ENCODE measurements at places on chromosomes 2 and 18.

- DNase-seq, result no peak
Measured at GRCh38 chr2:44929735-44930273, 11.7 kb upstream of the SIX3 start.

- DNase-seq, result no peak
Measured at GRCh38 chr2:156385242-156385641, 50.9 kb upstream of the GPD2 start.

DNA sequence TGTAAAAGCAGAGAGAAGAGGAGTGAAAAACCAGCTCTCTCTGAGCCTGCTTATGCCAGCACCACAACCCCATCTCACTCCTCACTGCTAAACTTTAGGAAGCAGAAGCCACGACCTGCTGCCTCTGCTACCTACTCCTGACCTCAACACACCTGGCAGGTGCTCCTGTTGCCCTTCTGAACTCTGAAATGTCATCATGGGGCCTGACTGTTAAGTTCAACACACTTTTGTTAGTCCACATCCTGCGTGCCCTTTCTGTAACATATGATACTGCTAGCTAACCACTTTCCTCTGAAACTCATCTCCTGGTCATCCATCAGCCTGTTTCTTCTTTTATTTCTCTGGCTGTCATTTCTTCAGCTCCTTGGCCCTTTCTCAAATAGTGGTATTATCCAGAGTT lies 118.1 kb downstream of the EPB41L3 start:
- no peak for DNase-seq

GRCh38 chr18:75211953-75212750 lies 1.6 kb downstream of the TSHZ1 start:
- DNase-seq, result no peak

DNA sequence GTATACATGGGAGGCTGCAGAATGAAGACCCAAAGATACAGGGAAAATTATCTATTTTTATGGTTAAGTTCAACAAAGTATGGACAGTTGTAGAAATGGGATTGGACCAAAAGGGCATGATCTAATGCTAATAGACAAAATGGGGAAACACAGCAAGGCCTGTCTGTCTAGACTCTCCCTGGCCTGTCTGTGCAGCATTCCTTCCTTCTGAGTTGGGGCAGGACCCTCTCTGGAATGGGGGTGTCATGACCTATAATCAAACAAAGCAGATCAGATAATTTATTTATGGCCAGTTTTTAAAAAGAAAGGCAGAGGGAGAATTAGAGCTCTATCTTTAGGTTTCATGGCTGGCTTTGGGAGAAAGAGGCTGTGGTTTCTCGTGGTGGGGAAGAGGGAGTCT lies 104.4 kb downstream of the CTIF start:
- DNase-seq, result no peak

- peak; percentile 72 for DNase-seq
Measured at GRCh38 chr2:19349911-19350677, 8.3 kb downstream of the OSR1 start.

- no peak for DNase-seq
Measured at GRCh38 chr2:7292154-7292691, 375.0 kb downstream of the RNF144A start.

- DNase-seq, result peak; percentile 39
Measured at GRCh38 chr18:45920367-45920766, 46.8 kb downstream of the EPG5 start.

- no peak for DNase-seq
Measured at GRCh38 chr2:84458551-84459017, 496 bp downstream of the SUCLG1 start.

DNA sequence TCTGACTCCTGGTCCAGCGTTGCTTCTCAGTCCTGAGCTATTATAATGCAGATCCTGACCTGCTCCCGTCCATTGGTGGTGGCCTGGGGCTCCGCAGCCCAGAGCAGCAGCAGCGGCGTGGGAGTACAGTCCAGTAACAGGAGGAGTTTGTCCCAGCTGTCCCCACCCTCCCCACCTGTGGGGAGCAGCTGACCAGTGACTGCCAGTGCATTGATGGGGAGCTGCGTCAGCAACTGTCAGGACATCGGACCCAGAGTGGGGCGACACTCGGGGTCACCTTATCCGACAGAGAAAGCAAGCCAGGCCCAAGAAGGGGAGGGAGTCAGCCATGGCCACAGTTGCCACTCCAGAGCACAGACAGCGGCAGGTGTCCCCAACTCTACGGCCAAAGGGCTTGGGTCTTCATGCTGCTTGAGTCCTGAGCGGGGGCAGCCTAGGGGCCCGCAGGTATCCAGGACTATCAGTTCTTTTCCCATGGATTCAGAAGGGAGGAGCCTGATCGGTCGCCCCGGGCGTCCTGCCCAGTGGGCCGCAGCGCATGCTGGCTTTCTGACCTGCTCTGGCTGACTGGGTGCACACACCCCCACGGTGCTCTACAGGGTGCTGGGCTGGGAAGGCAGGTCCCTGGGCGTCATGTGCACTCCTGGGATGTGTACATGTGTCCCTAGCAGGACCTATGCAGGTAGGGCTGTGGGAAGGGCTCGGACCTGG lies 29.7 kb downstream of the DNMT3A start:
- DNase-seq, result no peak

GRCh38 chr18:42525905-42526304 lies 570.9 kb downstream of the PIK3C3 start:
- DNase-seq, result no peak

- DNase-seq, result no peak
Measured at GRCh38 chr2:37648331-37649011, 23.0 kb downstream of the CDC42EP3 start.

DNA sequence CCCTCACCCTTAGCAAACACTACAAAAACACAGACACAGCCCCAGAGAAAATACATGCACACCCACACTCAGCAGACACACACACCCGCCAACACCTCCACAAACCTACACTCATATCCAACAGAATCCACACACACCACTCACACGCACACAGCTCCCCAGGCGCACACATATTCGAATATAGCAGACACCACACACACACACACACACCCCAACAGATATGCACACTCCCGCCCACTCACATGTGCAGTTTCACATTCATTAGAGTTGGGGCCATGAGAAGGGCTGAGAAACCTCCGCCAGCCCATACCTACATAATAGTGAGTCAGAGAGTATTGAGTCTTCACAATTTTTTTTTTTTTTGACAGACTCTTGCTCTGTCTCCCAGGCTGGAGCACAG lies 29.4 kb upstream of the NOTO start:
- no peak for DNase-seq

GRCh38 chr18:45127405-45127804 lies 446.7 kb downstream of the SETBP1 start:
- no peak for DNase-seq

- DNase-seq, result no peak
Measured at GRCh38 chr2:226905718-226906117, 69.9 kb downstream of the RHBDD1 start.

DNA sequence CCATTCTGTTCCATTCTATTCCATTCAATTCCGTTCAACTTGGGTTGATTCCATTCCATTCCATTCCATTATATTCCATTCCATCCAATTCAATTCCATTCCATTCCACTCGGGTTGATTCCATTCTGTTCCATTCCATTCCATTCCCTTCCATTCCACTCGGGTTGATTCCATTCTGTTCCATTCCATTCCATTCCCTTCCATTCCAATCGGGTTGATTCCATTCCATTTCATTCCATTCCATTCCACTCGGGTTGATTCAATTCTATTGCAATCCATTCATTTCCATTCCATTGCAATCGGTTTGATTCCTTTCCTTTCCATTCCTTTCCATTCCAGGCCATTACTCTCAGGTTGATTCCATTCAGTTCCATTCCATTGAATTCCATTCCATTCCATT lies 1138.4 kb downstream of the RPIA start:
- no peak for DNase-seq

GRCh38 chr2:86825693-86826381 lies 35.1 kb upstream of the CD8A start:
- no peak for DNase-seq

GRCh38 chr18:36108601-36109000 lies 20.5 kb downstream of the SLC39A6 start:
- no peak for DNase-seq

DNA sequence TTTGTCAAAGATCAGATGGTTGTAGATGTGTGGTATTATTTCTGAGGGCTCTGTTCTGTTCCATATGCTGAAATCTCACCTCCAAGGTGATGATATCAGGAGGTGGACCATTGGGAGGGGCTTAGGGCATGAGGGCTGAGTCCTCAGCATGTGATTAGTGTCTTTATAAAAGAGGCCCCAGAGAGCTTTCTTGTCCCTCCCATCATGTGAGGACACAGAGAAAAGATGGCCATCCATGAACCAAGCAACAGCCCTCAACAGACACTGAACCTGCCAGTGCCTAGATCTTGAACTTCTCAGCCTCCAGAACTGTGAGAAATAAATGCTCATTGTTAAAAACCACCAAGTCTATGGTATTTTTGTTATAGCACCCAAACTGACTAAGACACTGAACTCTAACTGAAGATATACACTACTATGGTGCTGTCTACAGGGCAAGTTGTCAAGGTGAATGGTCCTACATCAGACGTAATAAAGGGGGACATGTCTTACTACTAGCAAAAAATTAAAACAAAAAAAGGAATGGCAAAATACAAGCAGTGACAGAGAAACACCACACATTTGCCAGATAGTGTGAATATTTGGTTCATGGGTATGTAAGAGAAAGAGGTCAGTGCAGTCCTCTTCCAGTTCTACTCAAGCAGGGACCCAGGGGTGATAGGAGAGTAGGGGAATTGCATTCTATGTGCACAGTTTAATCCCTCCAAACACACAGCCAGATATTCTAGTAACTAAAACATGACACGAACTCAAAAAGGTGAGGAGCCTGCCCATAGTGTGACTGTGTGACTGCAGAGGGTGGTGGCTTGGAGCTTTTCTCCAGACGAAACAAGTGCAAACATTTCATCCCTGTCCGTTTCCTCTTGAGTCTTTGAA lies 164.4 kb upstream of the MYCN start:
- DNase-seq, result no peak

DNA sequence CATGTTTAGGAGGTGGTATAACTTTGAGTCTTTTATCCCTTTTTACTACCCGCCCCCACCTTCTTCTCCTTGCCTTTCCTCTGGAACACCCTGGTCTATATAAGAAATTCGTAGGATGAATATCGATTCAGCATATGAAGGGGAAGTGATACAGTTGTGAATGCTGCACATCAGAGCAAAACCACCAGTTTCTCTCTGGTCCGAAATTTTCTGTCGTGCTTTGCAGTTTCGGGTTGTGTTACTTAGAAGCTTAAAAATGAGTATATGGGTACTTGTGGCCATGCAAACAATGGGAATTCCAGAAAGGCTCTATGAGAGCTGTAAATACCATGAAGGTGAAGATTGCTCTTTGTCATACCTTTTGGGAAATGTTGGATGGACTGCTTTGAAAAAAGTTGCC lies 60.6 kb downstream of the DAW1 start:
- no peak for DNase-seq

DNA sequence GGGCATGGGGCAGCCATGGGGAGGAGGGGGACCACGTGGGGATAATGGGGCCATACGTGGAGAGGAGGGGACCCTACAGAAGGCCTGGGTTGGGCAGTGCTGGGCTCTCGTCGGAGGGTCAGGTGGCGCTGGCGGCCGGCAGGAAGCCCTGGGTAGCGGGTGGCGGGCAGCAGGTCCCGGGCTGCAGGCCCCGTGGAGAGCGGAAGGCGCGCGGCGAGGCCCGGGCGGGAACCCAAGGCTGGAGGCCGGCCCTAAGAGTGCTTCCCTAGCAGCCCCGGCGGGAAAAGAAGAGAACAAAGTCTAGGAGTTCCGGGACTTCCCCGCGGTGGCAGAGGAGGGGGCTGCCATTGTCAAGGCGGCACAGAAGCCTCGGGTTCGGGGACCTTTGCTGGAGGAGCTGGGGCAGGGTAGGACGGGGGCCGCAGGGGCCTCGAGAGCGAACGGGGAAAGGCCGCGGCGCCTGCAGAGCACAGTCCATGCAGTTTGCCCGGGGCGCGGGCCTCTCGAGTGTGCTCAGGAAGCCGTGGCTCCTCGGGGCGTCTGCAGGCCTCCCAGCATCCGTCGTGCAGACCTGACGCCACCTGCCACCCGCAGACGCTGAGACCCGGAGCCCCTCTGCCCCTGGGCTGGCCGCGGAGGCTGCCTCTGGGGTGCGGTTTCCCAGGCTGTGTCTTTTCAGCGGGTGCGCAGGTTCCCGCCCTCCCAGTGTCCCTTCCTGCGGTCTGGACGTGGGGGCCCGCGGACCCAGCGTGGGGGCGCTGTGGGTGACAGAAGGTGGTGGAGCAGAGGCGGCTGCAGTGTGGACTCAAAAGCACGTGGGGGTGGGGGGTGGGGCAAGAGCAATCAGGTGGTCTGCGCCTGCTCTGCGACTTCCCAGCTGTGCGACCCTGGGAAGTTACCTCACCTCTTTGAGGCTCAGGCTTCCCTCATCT lies 19.4 kb upstream of the NCL start:
- DNase-seq, result no peak

GRCh38 chr2:42796427-42797248 lies 4.3 kb upstream of the HAAO start:
- DNase-seq, result no peak

- no peak for DNase-seq
Measured at GRCh38 chr2:157172239-157172638, 85.3 kb upstream of the GALNT5 start.

DNA sequence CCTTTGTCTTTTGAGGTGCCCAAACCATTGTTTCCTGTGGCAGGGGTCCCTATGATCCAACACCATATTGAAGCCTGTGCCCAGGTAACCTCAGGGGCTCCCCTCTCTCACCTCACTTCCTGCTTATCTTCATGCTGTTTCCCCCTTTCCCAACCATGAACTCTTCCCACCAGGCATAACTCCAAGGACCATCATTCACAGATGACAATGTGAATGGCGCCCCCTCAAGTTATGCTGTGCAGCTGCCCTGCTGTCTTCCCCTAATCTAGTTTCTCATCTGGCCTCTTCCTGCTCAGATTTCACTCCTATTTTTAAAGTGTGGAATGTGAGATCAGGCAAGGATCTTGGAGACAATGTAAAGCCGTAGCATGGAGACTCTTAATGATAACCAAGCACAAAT lies 1.4 kb downstream of the GMPPA start:
- DNase-seq, result no peak

DNA sequence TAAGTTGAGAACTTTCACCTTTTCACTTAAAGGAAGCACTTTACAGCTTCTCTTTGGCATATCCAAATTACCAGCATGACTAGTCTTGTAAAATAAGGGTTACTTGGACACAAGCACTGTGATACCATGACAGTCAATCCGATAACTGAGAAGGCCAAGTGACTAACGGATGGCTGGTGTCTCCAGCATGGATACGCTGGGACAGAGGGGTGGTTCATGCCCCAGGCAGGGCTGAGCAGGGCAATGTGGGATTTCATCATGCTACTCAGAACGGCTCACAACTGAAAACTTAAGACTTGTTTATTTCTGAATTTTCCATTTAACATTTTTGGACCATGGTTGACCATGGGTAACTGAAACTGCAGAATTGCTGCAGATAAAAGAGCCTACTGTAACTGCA lies 43.1 kb upstream of the GPR155 start:
- DNase-seq, result no peak

- no peak for DNase-seq
Measured at GRCh38 chr2:85433511-85434089, 15.1 kb downstream of the SH2D6 start.

DNA sequence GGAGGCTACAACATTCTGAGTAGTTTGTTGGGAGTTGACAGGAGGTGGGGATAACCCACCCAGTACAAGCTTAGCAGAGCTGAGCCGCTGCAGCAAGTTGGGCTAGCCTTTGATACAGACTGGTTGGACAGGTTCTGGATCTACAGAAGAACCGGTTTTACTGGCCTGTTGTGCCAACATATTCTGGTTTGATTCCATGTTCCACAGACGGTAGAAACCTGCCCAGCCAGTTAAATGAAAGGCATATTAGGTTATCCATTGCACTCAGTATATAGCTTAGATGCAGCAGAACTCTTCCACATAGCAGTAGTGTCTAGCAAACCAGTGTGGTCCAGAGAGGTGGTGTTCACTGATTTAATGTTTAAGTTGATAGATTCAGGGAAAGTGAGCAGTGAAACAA lies 19.3 kb upstream of the RBBP8 start:
- no peak for DNase-seq

Data from hypothalamus (tissue), 51 donors.